ENCODE measurements at places on chromosomes 12 and 14.
A peak's percentile ranks its signal among the peaks of the same experiment; 100 is the strongest.

DNA sequence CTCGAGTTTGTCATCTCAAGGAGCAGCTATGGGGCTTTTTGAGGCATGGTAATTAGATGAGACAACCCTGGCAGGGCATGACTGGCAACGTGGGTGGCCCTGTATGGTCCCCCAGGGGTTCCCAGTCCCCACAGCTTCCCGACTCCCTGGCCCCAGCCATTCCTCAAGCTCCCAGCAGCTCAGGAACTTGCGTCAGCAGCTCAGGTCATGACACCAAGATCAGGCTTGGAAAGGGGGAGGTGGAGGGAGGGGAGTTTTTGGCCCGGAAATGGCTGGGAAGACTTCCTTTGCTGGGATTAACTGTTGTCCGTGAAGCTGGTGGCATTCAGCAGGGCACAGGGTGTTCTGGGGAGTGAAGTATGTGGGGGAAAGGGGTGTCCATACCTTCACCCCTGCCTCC is 10.4 kb upstream of the NRIP2 start:
- DNase-seq = peak; percentile 76

GRCh38 chr12:120680165-120680738 is 6.7 kb upstream of the MLEC start:
- no peak for DNase-seq

DNA sequence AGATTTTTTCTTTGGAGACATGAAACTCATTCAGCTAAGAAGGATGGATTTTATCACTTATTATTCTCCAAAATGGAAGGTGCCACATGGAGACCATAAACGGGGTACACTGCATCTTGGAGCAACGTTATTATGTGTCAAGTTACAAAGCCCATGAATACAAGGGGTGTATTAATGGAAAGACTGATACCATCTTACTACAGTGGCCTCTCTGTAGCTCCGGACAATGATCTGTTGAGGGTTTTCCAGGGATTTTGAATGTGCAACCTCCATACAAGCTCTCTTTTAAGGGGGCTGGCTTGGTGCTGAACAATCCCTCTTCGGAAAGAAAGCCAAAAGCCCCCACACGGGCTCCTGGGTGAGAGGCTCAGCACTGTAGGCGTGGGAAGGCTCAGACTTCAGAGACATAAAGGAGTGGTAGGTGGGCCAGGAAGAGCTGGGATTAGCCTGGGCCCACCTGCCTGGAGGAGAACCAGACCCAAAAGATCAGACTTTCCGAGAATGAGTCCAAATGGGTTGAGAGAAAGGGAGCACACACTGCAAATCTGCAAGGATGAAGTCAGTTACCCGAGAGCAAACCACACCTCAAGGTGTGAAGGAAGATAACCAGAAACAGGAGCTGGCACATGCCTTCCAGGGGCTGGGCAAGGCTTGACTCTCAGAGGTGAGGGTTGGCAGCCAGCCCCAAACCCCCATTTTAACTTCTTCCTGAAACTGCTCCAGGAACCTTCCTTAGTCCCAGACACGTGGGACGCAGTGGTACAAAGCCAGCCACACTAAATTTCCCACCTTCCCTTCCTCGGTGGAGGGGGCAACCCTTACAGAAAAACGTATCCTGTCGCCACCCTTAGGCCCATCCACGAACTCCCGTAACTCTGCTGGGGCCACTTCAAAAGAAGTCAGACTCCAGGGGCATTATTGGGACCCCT is 1.5 kb downstream of the VPS37B start:
- DNase-seq = no peak

DNA sequence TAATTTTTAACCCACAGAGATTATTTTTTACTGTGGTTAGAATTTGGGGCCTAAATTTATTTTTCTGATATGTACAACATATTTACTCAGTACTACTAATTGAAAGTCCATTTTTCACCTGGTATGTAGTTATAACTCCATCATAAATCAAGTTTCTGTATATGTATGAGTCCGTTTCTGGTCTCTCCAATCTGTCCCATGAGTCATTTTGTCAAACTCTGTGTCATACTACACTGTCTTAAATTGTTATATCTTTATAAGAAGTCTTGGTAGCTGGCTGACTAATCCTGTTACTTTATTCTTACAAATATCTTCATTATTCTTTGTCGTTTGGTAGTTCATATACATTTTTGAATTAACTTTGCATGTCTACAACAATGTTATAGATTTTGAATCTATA is 344.0 kb downstream of the PDZRN4 start:
- peak; percentile 12 for DNase-seq

- peak; percentile 86 for DNase-seq
Measured at GRCh38 chr12:113322343-113322742, 12.6 kb downstream of the SLC8B1 start.

DNA sequence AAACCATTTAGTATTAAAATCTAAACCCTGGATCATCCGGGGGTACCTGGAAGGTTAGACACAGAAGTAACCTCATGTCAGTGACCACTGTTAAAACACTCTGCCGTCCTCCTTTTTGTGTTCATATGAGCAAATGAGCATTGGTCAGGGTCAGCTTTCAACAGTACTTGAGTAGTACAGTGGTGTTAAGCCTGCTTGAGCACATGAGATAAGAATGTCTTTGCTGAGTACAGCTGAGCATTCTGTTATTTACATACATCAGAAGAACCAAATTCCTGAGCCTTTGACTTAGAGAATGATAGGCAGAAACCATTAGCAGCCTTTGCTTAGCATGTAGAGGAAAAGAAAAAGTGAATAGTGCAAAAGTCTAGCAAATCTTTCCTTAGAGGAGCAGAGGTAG is 38.6 kb upstream of the LRTM2 start:
- DNase-seq = peak; percentile 48

GRCh38 chr12:121827351-121828099 is 23.7 kb downstream of the SETD1B start:
- no peak for DNase-seq

DNA sequence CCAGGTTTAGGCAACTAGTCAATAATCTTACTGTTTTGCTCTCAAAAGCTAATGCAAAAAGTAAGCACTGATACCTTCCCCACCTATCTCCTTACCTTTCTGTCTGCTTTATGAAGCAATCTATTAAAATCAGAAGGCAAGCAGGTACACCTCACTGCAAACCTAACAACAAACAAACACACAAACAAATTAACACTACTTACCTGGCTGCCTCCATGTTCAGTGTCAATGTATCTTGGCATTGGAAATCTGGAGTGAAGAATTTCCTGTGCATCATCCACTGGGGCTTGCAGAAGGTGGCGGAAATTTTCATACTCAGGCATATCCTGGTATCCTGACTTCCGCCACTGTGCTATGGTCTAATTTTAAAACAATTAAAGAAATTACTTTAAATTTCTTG is 62.5 kb downstream of the SEC23A start:
- no peak for DNase-seq

GRCh38 chr14:81208489-81208888 is 12.3 kb downstream of the GTF2A1 start:
- DNase-seq = no peak

DNA sequence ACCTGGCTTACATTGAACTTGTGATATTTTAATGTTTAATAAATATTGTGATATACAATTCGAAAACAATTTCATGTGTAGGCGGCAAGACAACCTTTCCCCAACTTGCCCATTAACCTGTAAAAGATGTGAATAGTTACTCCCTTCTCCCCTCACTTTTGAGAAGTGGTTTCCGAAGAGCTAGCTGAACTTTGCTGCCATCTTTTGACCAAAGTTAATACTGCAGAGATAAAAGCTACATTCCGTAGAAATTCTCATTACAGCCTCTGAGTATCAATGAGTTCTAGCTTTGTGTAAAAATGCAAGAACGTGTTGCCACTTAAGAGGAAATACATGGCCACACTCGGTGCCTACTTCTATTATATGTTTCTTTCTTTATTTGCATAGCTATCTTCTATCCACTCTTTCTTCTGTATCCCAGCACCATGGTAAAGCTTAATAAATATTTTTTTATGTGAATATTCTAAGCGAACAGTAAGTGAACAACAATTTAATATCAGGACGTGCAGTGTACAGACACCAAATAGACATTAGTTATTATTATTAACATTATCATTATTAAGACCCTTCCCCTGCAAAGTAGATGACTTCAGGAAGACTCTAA is 105.1 kb upstream of the TMEM260 start:
- DNase-seq = peak; percentile 51

DNA sequence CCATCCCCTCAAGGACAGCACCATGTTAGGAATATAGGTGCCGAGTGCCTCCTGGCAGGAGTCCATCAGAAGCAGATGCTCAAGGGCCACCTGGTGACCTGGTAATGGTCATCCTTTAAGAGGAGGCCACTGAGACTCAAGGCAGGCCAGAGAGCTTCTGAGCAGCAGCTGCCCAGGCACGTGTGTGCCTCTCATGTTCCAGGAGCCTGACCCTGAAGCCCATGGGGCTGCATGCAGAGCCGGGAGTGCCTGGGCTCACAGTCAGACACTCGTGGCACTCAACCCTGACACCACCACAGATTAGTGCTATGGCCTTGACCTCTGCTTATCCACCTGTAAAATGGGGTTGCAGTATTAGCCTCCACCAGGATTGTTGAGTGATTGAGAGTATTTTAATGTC is 45.6 kb downstream of the C14orf132 start:
- no peak for DNase-seq

Data from EH (cell line).